NCI-H2107 (cell line): ENCODE measurements at places on chromosomes 4 and X.

GRCh38 chr4:19399001-19399400 lies 852.7 kb upstream of the SLIT2 start:
- no peak for DNase-seq

DNA sequence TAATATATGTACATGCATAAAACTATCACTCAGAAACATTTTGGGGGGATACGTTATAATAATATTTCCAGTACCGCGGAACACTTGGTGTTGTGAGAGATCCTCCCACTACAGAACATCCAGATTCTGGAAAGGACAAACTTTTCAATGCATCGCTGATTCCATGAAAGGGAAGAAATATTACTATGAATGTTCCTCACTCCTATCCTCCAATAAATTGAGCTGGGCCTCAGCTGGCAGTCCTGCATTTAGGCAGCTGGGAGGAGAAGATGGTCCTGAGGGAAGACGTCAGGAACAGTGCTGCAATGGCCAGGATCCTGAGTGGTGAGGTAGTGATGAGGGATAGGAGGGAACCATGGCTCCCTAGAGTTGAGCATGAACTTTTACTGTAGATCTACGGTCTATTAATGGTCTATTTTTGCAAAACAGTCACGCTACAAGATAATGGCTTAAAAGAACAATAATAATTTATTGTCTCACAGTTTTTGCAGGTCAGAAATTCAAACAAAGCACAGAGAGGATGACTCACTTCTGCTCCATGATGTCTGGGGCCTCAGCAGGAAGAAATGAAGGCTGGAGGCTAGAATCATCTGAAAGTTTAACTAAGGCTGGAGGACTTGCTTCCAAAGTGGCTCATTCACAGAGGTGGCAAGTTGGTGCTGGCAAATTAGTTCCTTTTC lies 538.1 kb downstream of the STIM2 start:
- no peak for DNase-seq

DNA sequence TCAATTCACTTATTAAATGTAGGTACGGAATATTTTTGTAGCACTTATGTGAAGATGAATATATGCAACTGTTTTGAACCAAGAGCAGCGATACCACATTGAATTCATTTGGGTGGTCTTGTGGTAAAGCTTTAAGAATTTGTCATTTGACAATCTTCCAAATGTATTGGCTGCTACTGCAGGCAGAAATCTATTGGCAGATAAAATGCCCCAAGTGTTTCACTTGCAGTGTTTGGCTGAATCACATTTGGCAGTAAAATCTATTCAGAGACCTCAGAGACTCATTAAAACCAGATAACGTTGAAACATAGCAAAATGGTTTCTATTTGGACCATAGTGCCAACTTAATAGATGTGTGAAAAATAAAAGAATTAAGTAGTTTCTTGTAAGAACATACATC lies 303.4 kb downstream of the FGF13 start:
- DNase-seq: no peak

DNA sequence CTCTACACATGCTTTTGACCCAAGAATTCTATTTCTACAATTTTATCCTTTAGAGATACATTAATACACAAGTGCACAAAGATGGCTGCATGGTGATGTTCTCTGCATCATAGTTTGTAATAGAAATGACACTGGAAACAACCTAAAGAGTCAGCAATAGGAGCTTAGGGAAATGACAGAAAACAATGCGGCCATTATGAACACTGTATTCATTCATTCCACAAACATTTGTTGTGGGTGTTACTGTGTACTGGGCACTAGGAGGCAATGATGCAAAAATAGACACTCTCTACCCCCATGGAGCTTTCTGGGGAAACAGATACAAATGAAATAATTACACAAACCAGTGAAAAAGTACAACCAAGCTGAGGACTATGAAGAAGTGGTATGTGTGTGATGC lies 32.0 kb downstream of the IDS start:
- no peak for DNase-seq

- no peak for DNase-seq
These were observed 28.2 kb upstream of the ANTXR2 start for GRCh38 chr4:80101071-80101791.

DNA sequence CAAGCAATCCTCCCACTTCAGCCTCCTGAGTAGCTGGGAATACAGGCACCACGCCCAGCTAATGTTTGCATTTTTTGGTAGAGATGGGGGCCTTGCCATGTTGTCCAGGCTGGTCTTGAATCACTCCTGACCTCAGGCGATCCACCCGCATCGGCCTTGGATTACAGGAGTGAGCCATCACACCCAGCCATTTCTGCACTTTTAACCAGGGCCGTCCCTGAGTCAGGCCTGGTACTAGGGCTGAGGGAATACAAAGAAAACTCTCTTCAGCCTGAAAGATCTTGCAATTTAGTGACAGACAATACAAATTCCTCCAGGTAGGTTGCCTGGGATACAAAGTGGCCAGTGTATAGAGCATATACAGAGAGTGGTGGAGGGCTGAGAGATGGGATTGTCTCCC lies 65.8 kb downstream of the BCOR start:
- DNase-seq: no peak

- DNase-seq: no peak
These were observed 18.5 kb downstream of the CPZ start for GRCh38 chr4:8610858-8611616.

- DNase-seq: no peak
These were observed 2707.4 kb downstream of the ARAP2 start for GRCh38 chr4:33536898-33537297.

GRCh38 chr4:94457692-94458106 lies 6.0 kb downstream of the PDLIM5 start:
- DNase-seq: no peak

- DNase-seq: no peak
These were observed 47.3 kb downstream of the TSPAN5 start for GRCh38 chr4:98610926-98611676.

DNA sequence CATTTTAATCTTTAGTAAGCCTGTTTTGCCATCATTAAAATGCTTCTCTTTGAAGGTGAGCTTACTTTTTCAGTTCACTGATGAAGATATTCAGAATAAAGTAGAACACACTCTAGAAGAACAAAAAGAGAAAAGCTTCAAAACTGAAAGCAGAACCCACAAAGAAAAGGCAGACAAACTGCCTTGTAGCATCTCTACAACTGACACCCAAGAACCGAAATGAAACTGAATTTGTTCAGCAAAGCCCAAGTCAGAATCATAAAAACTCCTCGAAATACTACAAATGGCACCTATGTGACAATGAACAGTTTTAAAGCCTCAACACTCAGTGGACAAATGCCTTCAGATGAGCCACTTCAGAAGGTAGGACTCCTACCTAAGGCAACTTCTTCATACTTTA lies 83.6 kb downstream of the MAML3 start:
- DNase-seq: no peak

DNA sequence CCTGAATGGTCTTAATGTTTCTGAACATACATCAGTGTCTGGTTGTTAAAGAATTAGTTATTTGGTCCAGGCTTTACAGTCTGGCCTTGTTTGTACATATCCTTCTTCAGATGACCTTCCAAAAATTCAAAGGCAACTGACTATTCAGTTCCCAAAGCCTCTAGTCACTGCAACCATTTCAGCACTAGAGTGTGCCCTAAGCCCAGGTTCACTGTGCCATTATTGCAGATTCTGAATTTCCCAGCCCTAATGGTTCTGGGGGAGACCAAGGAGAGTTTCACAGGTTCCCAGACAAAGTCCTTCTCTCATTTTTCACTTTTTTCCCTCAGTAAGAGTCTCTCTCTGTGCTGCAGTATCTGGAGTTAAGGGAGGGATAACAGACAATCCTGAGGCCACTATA lies 235.8 kb downstream of the TRAM1L1 start:
- DNase-seq: no peak

DNA sequence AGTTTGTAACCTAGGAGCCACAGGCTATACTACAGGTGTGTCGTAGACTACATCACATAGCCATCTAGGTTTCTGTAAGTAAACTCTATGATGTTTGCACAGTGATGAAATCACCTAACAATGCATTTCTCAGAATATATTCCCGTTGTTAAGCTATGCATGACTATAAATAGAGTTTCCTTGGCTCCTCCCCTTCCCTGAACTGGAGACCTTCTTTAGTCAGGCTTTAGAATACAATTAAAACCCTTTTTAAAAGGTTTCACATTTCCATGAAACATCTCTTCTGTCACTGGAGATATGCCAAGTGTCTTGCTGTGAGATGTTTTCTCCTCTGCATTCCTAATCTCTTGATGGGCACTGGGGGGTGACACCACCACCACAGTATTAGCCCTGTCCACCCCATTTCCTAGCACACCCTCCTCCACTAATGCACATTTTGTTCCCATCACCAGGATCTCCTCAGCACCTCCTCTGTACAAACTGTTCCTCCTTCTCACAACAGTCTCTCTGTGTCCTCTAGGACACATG lies 334.6 kb upstream of the CPEB2 start:
- no peak for DNase-seq

GRCh38 chr4:126445596-126445995 lies 1130.8 kb downstream of the FAT4 start:
- no peak for DNase-seq

DNA sequence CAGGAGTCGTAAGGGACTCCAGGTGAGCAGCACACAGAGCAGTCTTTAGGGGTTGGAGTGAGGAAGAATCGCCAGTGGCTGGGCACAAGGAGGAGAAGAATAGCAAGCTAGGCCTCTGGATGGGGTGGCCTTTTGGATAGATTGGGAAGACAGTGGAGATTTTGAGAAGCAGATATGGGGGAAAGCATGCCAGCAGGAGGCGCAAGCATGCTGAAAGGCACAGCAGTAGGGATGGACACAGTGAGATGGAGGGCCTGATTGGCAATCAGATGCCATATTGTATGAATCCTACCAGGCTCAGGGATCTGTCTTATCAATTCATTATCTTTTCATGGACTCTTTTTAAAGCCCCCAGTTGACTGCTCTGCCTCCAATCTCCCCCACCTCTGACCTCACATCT lies 60.4 kb upstream of the MAGEA4 start:
- DNase-seq: no peak

GRCh38 chr4:55468724-55469123 lies 73.0 kb downstream of the TMEM165 start:
- no peak for DNase-seq

GRCh38 chrX:11641349-11642065 lies 24.2 kb downstream of the ARHGAP6 start:
- DNase-seq: no peak

- DNase-seq: no peak
These were observed 568 bp downstream of the HTT start for GRCh38 chr4:3074846-3075651.

DNA sequence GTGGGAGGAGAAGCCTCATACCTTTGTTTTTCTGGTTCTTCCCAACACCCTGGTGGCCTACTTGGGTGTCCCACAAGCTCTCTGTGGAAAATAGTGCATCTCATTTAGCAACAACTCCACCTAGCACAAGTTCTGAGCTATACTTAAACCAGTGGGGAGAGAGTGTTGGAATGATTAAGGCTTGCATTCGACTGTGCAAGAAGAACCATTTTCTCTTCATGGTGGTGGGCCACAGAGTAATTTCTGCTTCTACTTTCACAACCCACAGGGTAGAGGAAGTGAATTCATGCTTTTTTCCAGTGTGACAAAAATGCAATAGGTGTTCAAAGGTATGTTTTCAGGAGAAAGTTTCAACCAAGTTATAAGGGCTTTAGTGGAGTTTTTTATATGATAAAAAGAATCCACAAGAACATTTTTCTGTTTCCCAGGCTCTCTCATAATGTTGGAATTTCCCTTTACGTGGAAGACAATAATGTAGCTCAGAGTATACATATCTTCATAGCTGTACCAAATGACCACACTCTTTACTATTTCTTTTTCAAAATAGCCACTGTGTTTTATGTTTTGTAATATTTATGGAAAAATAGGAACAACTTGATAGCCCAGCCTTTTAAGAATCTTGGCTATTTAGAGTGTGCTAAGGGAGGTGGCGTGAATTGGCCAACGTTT lies 80.3 kb upstream of the HHIP start:
- no peak for DNase-seq

GRCh38 chrX:6885909-6886308 lies 261.6 kb upstream of the STS start:
- DNase-seq: no peak

DNA sequence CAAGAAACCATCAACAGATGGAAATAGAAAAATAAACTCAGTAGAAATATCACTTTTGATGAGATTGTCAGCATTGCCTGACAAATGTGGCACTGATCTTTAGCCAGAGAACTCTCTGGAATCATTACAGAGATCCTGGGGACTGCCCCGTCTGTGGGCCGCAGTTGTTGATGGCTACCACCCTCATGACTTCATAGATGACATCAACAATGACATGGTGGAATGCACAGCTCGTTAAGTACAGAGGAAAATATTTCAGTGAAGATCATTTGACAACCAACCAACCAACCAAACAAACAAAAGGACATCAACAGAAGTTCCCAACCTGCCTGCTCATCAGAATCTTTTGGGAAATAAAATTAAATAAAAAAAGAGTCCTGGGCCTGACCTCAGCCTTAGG lies 132.6 kb downstream of the UCHL1 start:
- no peak for DNase-seq

DNA sequence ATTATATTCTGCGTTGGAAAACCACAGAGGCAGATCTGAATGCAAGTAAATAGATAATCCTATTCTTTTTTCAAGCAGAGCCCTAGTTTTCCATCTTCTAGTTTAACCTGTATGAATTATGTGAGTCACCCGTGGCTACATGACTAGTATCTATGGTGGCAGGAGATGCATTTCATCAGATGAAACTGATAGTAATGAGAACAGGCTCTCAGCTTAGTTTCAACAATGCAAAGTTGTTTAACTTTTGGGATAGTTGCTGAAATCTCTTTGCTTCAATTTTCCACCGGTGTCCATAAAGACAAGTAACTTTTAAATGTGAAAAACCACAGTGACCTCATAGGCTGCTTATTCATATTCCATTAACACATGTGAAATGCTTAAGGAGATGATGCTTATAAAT lies 1317.4 kb upstream of the TENM3 start:
- no peak for DNase-seq

- no peak for DNase-seq
These were observed 55.9 kb downstream of the SH3BGRL start for GRCh38 chrX:81257817-81258216.

- no peak for DNase-seq
These were observed 79.1 kb downstream of the ANKRD50 start for GRCh38 chr4:124633285-124633941.

GRCh38 chr4:121977251-121978171 lies 25.7 kb upstream of the TRPC3 start:
- no peak for DNase-seq

GRCh38 chrX:42149765-42150164 lies 226.4 kb upstream of the CASK start:
- DNase-seq: no peak

DNA sequence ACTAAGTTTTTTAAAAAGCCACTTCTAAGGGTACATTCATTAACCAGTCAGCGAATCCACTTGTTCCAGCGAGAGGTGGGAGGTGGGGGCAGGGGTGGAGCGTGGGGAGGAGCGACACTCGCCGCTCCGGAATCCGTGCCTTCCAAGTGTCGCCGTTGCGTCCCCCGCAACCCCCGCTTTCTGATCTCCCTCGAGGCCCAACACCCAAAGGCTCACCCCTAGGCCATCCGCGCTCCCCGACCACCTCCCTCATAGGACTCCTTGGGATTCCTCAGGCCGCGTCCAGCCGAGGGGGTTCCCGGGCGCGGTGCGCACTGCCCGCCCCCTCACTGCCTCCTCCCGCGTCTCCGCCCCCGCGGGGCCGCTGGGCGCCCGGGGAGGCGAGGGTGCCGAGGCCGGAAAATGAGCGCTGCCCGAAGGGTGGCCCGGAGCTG lies 108.1 kb upstream of the STOX2 start:
- no peak for DNase-seq

- no peak for DNase-seq
These were observed at the start of gene UCP1 for GRCh38 chr4:140568507-140569306. TSS of gene UCP1 (minus strand) at chr4:140568961. CDS start at chr4:140568729, 232 bp downstream.
